ENCODE measurements at places on chromosomes 16 and 17. TPM values are rescaled to one million over a fixed set of nuclear protein-coding genes. Genes with fewer than 3 reads are reported as not detected.

- no peak for DNase-seq
Measured at GRCh38 chr17:63440770-63441335, 5.3 kb downstream of the CYB561 start.

GRCh38 chr16:89909777-89910716 is 8.6 kb upstream of the MC1R start:
- DNase-seq: peak; percentile 42

- no peak for DNase-seq
Measured at GRCh38 chr17:61757168-61757567, 106.2 kb downstream of the BRIP1 start.

- no peak for DNase-seq
Measured at GRCh38 chr17:57377094-57377493, 120.8 kb downstream of the MSI2 start.

- peak; percentile 98 for DNase-seq
Measured at GRCh38 chr17:43125133-43125966, at the start of gene BRCA1. Gene BRCA1 (minus strand): TSS chr17:43125364. CDS start chr17:43124096, 1,268 bp downstream.

- no peak for DNase-seq
Measured at GRCh38 chr16:12498077-12498476, 305.6 kb downstream of the CPPED1 start.

DNA sequence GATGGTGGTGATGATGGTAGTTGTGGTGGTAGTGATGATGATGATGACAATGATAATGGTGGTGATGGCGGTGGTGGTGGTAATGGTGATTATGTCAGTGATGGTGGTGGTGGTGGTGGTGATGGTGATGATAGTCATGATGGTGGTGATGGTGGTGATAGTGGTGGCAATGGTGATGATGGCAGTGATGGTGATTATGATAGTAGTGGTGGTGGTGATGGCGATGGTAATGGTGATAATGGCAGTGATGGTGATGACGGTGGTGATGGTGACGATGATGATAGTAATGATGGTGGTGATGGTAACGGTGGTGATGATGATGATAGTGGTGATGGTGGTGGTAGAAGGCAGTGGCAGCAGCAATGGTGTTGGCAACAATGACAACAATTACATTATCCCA is 55.3 kb downstream of the RBFOX3 start:
- no peak for DNase-seq

GRCh38 chr16:79571065-79571902 is 29.3 kb downstream of the MAF start:
- DNase-seq: no peak

GRCh38 chr17:29562615-29563014 is 4.2 kb downstream of the ABHD15 start:
- DNase-seq: no peak

DNA sequence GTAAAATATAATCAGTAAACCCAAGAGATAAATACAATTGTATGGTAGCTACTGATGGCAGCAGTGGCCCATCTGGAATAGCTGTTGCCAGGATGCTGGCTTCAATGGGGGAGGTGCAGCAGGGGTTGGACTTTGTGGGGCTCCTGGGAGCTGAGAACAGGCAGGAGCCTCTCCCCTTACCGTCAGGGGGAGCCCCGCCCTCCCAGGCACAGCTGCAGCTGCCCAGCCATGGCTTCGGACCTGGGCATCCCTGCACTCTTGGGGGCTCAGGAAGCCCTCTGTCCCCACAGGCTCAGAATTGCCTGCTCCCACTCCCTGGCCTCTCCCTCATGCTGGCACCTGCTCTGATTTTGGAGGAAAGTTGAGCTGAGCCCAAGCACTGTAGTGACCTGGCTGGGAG is 741.1 kb downstream of the CDH11 start:
- DNase-seq: no peak

DNA sequence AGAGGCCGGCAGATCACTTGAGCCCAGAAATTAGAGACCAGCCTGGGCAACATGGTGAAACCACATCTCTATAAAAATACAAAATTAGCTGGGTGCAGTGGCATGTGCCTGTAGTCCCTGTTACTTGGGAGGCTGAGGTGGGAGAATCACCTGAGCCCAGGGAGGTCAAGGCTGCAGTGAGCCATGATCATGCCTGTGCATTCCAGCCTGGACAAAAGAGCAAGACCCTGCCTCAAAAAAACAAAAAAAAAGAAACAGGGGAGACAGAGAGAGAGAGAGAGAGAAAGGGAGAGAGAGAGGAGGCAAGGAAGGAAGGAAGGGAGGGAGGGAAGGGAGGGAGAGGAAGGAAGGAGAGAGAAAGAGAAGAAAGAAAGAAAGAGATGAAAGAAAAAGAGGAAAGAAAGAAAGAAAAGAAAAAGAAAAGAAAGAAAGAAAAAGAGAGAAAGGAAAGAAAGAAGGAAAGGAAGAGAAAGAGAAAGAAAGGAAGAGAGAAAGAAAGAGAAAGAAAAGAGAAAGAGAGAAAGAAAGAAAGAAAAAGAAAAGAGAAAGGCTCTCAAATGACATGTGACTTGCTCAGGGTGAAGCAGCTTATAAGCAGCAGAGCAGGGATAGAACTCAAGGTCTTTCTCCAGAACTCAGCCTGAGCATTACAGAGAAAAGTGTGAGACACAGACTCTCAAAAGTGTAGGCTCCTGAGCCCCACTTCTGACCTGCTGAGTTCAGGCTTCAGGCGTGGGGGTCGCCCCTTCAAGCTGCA is 15.5 kb downstream of the CX3CL1 start:
- no peak for DNase-seq

- peak; percentile 50 for DNase-seq
Measured at GRCh38 chr17:77140878-77141767, at the start of gene SEC14L1. Gene SEC14L1 (plus strand): TSS chr17:77140969. CDS start chr17:77143597, 2,628 bp downstream.

- peak; percentile 46 for DNase-seq
Measured at GRCh38 chr16:31451681-31452351, 7.5 kb upstream of the ARMC5 start.

DNA sequence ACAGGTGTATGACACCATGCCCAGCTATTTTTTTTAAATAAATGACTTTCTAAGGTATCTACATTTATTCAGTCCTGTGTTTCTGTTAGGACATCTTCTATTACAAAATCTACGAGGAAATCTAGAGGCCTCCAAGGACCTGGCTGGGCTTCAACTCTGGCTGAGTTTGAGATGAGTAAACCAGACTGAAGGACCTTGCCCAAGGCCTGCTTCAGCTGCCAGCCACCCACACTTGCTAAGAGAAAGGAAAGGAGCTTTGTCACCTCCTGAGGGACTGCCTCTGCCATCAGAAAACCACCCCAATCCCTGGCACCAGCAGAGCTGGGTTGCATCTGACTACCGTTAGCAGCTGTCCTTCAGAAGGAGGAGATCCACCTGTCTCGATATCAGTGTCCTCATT is 1.3 kb upstream of the MYO1D start:
- DNase-seq: peak; percentile 53

- DNase-seq: no peak
Measured at GRCh38 chr17:34076743-34077631, 178.1 kb upstream of the CCL2 start.

- no peak for DNase-seq
Measured at GRCh38 chr17:76086384-76086783, 7.4 kb downstream of the ZACN start.

DNA sequence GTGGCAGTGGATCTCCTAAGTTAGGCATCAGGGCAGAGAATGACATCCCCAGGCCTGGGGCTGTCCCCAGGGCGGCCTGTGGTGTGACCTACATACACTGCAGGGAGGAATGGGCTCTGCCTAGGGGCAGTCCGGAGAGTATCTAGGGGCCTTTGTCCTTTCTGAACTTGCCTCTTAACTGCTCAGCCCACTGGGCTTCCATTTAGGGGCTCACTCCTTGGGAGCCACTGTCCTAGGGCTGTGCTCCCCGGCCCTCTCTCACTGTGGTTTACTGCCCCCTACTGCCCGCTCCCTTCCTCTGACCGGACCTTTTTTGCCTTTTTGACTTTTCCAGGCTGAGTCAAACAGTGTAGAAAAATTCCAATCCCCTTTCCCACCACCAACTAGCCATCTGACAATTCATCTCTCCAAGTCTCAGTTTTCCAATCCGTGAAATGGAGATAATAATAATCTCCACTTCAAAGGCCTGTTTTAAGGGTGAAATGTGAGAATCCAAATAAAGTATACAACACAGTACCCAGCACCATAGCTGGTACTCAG is 66.8 kb downstream of the DNAH3 start:
- DNase-seq: peak; percentile 47

- no peak for DNase-seq
Measured at GRCh38 chr16:23999663-24000062, 163.9 kb downstream of the PRKCB start.

DNA sequence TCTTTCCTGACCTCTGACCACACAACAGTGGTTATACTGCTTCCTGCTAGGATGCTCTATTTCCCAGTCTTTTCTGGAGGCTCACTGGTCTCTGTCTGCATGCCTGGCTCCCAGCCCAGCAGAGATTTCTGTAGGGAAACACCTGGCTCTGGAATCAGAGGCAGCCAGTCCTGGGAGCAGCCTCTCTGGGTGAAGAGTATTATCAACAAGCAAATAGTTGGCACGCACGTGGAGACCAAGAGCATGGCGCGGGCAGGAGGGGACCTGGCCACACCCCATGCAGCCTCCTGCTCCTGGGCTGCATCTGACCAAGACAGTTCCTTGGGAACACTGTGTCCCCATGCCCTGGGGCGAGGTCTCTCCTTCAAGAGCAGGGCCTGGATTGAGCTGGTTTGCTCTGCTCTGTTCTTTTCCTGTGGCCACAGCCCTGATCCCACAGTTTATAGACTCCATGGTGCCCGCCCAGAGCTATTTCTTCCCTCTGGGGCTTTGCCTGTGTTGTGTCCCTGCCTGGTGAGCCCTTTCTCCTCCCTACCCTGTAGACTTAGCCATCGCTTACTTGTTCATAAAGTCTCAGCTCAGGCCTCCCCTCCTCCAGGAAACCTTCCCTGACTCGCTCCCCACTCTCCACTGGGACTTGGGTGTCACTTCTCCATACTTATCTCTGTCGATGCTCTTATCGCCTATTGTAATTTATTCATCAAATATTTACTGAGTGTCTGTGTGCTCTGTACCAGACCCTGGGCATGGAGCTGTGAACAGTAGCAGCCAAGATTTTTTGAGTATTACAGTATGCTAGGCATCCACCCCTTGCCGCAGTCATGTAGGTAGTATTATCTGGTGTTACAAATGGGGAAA is 60.6 kb downstream of the SCNN1B start:
- DNase-seq: peak; percentile 5

DNA sequence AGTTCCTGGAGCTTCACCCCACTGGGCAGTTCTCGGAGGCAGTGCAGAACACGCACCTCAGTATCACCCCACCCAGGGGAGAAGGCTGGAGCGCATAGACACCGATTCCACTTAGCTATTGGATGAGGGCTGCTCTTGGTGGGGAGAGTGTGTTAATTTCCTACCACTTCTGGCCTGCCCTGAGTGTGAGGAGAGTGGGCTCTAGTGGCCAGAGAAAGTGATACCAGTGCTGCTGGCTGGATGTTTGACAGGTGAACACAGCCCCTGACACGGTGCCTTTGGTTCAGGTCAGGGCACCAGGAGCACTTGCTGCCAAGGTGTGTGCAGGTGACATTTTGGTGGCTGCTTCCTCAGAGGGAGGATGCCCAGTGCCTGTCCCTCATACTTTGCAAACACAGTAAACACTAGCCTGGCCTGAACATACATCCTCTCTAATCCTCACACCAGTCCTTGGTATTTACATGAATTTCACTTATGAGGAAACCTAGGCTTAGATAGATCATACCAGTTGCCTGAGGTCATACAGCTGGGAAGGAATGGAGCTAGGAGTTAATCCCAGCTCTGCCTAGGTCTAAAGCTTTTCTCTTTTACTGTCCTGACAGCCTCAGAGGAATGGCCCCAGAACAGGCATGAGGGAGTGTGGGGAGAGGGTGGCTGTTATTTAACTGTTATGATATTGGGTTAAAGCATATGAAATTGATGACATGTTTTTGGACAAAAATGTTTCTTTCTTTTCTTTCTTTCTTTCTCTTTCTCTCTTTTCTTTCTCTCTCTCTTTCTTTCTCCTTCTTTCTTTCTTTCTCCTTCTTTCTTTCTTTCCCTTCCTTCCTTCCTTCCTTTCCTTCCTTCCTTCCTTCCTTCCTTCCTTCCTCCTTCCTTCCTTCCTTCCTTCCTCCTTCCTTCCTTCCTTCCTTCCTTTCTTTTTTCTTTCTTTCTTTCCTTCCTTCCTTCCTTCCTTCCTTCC is 21.0 kb upstream of the ITGAX start:
- peak; percentile 29 for DNase-seq

- no peak for DNase-seq
Measured at GRCh38 chr17:56934280-56934679, 20.4 kb upstream of the TRIM25 start.

The MYH10 gene
- 18.8 TPM for total RNA-seq

The ANKRD40CL gene
- not detected for total RNA-seq

The MPV17L gene
- total RNA-seq: 0.68 TPM

The NGFR gene
- 10.1 TPM for total RNA-seq

The C16orf54 gene
- total RNA-seq: not detected

The CCL1 gene
- not detected for total RNA-seq

The TNS4 gene
- not detected for total RNA-seq

The KCNJ12 gene
- 0.10 TPM for total RNA-seq

The GAST gene
- total RNA-seq: not detected

The TNFRSF17 gene
- 0.48 TPM for total RNA-seq

The GPR179 gene
- total RNA-seq: not detected

The MYH8 gene
- total RNA-seq: not detected

The TELO2 gene
- 9.0 TPM for total RNA-seq

Data from RPMI7951 (cell line).